Tibial nerve (tissue), 4 donors: ENCODE measurements at places on chromosomes 4 and X. TPM values are rescaled to one million over a fixed set of nuclear protein-coding genes. Genes with fewer than 3 reads are reported as not detected.

The CENPVL1 gene
- total RNA-seq: not detected

- DNase-seq: no peak
Measured at GRCh38 chr4:7393601-7394575, 40.8 kb downstream of the PSAPL1 start.

The LNX1 gene
- 4.8 TPM for total RNA-seq

The NKX3-2 gene
- total RNA-seq: 0.30 TPM

DNA sequence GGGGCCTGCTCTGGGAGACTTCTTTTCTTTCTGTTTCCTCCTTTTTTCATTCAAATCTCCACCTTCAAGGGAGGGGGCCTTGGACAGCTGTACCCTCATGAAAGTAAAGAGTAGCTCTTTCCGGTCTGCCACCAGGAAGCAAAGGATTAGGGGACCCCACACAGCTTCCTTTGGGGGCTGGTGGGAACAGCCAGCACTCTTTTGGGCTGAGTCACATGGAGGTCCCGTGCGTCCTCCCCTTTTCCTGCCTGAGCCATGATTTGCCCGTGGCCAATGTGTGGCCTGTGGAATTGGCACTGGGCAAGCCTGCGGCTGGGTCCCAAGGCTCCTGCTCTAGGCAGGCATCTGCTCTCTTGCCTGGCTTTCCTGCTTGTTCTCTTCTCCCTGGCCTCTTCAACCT is 65.5 kb downstream of the FHDC1 start:
- no peak for DNase-seq

The STARD8 gene
- total RNA-seq: 20.7 TPM

DNA sequence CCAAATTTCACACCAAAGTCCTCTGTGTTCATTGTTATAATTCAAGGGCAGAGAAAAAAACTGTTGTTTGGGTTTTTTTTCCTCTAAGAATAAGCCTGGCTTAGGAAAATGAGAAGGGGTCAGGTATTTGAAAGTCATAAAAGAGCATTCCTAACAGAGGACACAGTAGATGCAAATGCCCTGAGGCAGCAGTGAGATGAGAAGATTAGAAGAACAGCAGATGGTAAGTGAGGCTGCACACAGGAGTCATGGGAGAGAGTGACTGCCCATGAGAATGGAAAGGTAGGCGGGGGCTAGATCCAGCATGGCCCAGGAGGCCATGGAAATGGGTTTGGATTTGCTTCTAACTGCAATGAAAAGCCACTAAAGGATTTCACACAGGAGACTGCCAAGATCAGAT is 107.5 kb upstream of the RBPJ start:
- DNase-seq: no peak

GRCh38 chr4:145107126-145107525 is 9.0 kb downstream of the ABCE1 start:
- no peak for DNase-seq

DNA sequence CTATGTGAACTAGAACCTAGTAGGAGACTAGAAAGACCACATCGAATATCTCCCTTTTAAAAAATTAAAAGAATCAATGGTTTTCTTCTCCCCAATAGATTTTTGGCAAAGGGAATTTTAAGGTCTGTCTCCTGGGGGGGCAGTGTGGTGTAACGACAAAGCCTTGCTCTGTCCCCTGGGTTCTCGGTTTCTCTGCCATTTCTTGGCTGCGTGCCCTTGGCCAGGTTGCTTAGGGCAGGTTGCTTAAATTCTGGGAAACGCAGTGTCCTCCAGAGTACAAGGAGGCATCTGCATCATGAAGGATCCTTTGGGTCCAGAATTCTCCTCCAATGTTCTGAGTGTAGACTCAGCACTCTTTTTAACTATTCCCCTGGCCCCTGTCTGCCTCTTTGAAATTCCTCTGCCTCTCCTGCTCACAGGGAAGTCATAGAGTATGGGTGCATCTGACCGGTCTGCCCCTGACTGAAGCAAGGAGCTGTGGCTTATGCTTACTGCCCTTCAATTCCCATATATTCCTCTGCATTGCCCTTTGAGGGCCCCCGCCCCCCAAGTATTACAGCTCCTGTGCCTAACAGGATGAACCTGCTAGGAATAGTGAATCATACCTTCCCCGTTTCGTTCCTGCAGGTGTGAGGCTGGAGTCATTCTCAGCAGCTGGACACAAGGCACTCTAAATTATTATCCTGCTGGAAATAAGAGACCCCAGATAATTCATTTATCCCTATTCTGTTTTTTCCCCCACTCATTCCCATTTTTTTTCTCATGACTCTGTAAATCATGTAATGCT is 2.2 kb downstream of the KIT start:
- no peak for DNase-seq

- no peak for DNase-seq
Measured at GRCh38 chr4:3701271-3701734, 64.9 kb upstream of the ADRA2C start.
